A549 treated with DMSO at 1 μM for 4 hours (cell line): ENCODE measurements at places on chromosomes 11 and 22. TPM values are rescaled to one million over a fixed set of nuclear protein-coding genes. Genes with fewer than 3 reads are reported as not detected.

OR10G4 gene
- total RNA-seq: not detected in 5 replicates

SLC22A6 gene
- not detected in 5 replicates for total RNA-seq

SLC22A25 gene
- total RNA-seq: not detected in 5 replicates

CDCA5 gene
- total RNA-seq: 60.5 to 75.2 TPM (median 71.6 TPM) in 5 replicates

KREMEN1 gene
- 2.5 to 4.3 TPM (median 3.9 TPM) in 5 replicates for total RNA-seq

CHST1 gene
- total RNA-seq: 0.90 to 1.8 TPM (median 1.4 TPM) in 5 replicates

RFPL3 gene
- not detected in 5 replicates for total RNA-seq

OR5W2 gene
- not detected in 5 replicates for total RNA-seq

HBE1 gene
- not detected in 5 replicates for total RNA-seq

KCNC1 gene
- total RNA-seq: 0.06 to 0.11 TPM (median 0.07 TPM) in 5 replicates

ZNF280A gene
- total RNA-seq: 2.8 to 3.3 TPM (median 3.0 TPM) in 5 replicates

MS4A1 gene
- total RNA-seq: not detected in 5 replicates

IGF2 gene
- total RNA-seq: 1.4 to 2.3 TPM (median 1.9 TPM) in 5 replicates

SLC6A5 gene
- total RNA-seq: not detected in 5 replicates

POLR2F gene
- 120 to 132 TPM (median 129 TPM) in 5 replicates for total RNA-seq

PNPLA5 gene
- 0.04 to 0.05 TPM in 2 of 5 replicates, not detected in the others for total RNA-seq

MS4A6E gene
- not detected in 5 replicates for total RNA-seq

PATE2 gene
- total RNA-seq: not detected in 5 replicates

CHRM1 gene
- total RNA-seq: 0.03 to 0.11 TPM (median 0.04 TPM) in 3 of 5 replicates, not detected in the others
